ENCODE measurements at places on chromosomes 6 and 20.

DNA sequence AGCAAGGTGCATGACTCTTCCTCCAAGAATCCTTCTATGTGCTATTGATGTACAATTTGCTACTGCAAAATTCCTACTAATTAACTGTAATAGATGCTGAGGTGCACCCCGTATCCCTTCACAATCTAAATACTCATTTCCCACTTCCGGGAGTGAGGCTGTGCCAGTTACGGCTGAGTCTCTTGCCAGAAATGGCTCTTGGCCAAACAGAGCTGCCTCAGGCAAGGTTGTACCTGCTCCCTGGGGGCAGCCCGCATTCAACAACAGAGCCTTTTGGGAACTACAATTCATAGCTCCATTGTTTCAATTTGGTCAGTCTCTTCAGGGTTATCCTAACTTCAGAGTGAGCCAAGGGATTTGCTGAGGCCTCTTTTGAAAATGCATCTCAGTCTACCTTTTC lies 789.8 kb upstream of the MAP3K7 start:
- DNase-seq = no peak

- no peak for DNase-seq
Observed at GRCh38 chr6:18511211-18511610, 124.1 kb downstream of the RNF144B start.

GRCh38 chr6:21271428-21272155 lies 322.0 kb upstream of the SOX4 start:
- DNase-seq = no peak

GRCh38 chr20:57087102-57087501 lies 179.3 kb downstream of the BMP7 start:
- DNase-seq = no peak

DNA sequence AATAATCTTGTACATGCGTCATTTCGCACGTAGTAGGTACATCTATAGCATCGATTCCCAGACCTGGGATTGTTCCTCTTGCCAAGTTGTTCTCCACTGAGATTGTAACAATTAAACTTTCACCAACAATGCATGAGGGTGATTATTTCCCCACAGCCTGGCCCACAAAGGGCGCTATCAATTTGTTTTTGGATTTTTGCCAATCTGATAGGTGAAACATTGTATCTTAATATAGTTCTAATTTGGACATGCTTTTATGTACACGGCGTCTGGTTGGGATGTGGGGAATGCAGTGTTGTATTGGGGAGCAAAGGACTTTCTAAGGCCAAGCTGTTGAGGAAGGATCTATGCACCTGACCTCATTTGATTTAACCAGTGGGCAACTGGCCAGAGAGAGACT lies 59.5 kb downstream of the VEGFA start:
- no peak for DNase-seq

Measured in stimulated activated CD8-positive, alpha-beta memory T cell treated with anti-CD3 and anti-CD28 coated beads, Interleukin-4, amount 100 ng/mL, for 4 hours (primary cell).